ENCODE measurements at places on chromosomes 1 and 21. TPM values are rescaled to one million over a fixed set of nuclear protein-coding genes. Genes with fewer than 3 reads are reported as not detected.
A peak's percentile ranks its signal among the peaks of the same experiment; 100 is the strongest.

DNA sequence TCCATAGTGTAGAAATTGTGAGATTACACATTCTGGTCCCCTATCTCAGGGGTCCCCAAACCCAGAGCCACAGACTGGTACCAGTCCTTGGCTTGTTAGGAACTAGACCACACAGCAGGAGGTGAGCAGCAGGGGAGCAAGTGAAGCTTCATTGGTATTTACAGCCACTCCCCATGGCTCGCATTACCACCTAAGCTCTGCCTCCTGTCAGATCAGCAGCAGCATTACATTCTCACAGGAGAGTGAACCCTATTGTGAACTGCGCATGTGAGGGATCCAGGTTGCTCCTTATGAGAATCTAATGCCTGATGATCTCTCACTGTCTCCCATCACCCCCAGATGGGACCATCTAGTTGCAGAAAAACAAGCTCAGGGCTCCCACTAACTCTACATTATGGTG is 229.7 kb upstream of the IRF2BP2 start:
- DNase-seq = no peak

- no peak for DNase-seq
Measured at GRCh38 chr1:30929944-30930525, 21.5 kb upstream of the SDC3 start.

GRCh38 chr1:244068567-244068966 is 17.5 kb downstream of the ZBTB18 start:
- no peak for DNase-seq

GRCh38 chr1:221961532-221962292 is 219.8 kb upstream of the DUSP10 start:
- peak; percentile 39 for DNase-seq

DNA sequence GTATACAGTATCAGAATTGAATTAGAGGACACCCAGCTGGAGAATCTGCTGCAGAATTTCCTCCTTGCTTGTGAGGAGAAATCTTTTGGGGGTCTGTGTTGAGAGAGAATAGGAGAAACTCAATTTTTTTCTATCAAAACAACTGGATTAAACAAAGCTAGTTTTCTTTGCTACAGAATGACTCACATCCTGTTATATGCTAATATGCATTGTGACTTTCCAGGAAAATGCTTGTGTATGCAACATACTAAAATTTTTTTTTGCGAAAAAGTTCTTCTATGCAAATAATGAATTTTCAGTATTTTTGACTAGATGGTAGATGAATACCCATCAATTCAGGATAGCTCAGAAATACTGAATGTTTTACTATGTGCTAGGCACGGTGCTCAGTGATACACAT is 2.2 kb downstream of the VAMP4 start:
- DNase-seq = no peak

GRCh38 chr1:24526940-24527542 is 24.4 kb downstream of the RCAN3 start:
- peak; percentile 57 for DNase-seq

- no peak for DNase-seq
Measured at GRCh38 chr1:60035921-60036320, 37.6 kb downstream of the C1orf87 start.

- no peak for DNase-seq
Measured at GRCh38 chr1:207304710-207305488, 16.6 kb upstream of the CD55 start.

Gene SEMA6C
- 2.0 TPM for total RNA-seq

Gene C4BPA
- total RNA-seq = not detected

Measured in CD8-positive, alpha-beta T cell (primary cell).